Hematopoietic multipotent progenitor cell treated with erythropoietin and hydrocortisone succinate and interleukin-3 and kit ligand, for 8 days (in vitro differentiated cells): ENCODE measurements at places on chromosomes 7 and 10.

DNA sequence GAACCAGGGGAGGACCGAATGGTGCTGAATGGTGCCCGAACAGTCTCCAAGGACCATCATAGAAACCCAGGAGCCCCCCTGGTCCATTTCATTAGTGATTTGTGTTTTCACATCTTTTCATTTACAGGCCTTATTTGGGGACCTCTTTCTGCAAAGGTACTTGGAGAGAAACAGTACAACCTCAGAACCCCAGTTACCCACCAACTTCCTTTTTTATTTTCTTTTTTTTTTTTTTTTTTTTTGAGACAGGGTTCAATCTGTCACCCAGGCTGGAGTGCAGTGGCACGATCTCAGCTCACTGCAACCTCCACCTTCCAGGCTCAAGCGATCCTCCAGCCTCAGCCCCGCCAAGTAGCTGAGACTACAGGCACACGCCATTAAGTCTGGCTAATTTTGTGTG is 13.0 kb upstream of the ELN start:
- no peak for DNase-seq

GRCh38 chr10:63922468-63923284 is 401.5 kb downstream of the REEP3 start:
- DNase-seq, result no peak

- no peak for DNase-seq
Observed at GRCh38 chr7:151415375-151416105, 5.7 kb upstream of the WDR86 start.

DNA sequence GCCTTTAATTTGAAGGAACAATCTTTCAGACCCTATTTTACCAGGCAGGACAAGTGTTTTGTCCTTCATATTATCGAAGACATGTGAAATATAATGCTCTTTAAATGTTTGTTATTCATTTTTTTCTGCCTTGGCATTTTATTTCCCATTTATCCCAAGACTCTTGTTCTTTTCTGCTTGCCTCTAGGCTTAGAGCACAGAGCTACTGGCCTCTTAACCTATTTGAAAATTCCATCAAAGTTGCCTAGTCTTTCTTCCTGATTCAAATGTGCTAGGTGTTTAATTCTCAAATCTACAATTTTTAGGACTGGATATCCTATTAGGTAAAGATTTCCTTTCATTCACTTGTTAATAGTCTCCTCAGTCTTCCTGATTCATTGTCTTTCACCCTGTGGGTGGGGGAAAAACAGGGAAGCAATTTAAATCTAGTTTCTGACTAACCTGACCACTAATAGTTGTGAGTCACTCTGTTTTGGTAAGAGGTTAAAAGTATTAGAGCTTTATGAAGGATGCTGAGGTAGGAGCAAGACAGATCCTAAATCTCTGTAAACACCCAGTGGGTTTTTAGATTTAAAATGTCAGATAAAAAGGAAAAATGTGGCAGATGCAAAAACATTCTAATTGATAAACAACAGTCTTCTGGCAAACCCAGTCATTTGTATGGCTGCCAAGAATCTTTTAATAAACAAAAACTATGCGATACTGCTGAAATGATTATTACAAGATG is 1.5 kb downstream of the LIPK start:
- DNase-seq, result no peak

GRCh38 chr7:2611401-2611800 is 20.4 kb upstream of the TTYH3 start:
- DNase-seq, result no peak

DNA sequence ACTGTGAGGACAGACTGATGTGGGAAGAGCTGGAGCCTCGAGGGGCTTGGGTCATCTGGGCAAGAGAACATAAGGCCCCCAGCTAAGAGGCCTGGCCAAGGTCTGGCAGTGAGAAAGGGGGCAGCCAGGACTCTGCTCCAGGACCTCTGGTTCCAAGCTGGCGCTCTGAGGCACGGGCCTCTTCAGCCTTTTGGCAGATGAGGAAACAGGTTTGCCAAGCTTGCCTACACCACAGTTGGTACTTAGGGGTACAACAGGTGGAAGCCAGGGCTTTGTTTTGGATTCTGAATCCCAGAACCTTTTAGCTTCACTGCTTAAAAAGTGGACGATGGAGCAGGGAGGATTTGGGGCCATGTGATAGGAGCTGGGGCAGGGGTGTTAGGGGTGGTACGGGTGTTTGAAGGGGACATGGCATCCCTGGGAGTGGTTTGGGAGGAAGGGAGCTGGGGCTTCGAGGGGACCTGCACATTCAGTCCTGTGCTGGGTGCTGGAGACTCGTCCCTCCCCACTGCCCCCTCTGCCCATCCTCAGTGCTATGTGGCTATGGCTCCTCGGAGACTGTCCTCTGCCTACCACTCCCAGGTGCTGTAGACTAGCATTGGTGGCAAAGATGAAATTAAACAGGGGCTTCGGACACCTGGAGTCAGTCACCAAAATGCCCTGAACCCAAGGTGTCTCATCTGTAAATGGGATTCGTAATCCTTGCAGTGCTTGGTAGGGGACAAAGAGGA is 30.3 kb downstream of the ZNF775 start:
- DNase-seq, result no peak

- DNase-seq, result no peak
Observed at GRCh38 chr7:45099891-45100760, 11.4 kb upstream of the NACAD start.

- DNase-seq, result peak; percentile 71
Observed at GRCh38 chr7:100583132-100584053, 2.5 kb downstream of the LRCH4 start.

DNA sequence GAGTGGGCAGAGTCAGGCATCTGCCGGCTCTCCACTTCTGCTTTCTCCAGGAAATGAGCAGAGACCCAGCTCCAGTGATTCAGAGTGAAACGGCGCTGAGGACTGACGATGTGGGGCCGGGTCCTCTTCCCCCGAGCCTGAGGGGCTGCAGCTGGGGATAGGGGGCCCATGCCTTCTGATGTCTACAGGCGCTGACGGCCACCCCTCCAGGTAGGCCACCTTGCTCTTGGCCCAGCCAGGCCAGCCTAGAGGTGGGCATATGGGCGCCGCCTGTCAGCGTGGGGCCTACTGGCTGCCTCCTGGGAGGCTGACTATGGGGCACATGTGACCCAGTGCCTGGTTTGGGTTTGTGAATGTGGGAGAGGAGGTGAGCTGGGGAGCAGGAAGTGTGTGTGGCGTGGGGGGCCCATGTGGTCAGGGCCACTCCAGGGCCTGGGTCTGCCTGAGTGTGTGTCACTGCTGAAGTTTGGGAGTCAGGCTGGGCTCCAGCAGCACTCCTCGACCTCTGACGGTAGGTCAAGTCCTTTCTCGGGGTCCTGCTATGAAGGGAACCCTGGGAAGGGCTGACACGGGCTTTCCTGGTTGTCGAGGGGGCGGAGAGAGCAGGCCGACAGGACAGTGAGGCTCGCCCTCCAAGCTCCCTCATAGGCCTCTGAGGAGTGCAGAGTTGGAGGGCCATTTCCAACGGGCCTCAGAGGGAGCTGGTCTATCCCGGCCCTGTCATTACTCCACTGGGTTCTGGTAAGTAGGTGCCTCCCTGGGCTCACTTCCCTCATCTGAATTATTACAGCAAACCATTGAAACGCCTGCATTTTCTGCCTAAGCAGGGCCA is at the start of gene WDFY4:
WDFY4 (plus strand) TSS at position 82 of the 832 bp plus-strand sequence. CDS start 24,860 bp downstream, outside the sequence.
- DNase-seq, result no peak

- DNase-seq, result no peak
Observed at GRCh38 chr7:129222064-129222463, 2.8 kb upstream of the AHCYL2 start.

DNA sequence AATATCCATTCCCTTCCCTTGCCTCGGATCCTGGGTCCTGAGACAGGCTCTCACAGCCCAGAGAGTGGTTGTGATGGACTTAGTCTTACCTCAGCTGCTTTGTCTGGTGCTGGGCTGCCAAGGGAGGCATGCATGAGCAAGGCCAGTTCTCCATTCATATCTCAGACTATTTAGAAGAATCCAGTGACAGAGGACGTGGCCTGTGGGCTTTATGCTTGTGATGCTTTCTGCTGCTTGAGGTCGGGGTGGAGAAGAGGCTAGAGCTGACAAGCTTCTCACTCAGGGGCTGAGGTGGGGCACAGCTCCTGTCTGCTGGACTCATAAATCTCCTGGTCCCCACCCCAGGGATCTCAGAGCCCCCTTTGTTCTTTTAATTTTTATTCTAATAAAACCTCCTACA is 66.8 kb downstream of the DNAJC12 start:
- DNase-seq, result no peak

GRCh38 chr7:2660359-2661095 is 27.5 kb upstream of the AMZ1 start:
- no peak for DNase-seq

DNA sequence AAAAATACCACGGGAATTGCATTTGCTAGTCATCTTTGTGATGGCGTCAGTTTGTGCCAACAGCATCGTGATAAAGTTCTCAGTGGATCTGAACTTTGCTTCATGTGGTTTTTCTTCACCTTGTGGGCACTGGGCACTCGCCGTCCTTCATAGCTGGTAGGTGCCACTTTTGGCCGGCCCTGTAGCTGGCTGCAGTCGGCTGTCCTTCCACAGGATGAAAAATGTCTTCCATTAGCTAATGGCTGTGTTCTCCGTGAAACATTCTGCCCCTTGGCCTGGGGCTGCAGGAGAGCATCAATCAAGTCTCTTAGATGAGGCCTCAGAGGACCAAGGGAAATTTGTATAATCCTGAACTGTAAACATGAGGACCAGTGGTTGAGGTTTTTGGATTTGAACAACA is 145.3 kb downstream of the DYNC1I1 start:
- no peak for DNase-seq

DNA sequence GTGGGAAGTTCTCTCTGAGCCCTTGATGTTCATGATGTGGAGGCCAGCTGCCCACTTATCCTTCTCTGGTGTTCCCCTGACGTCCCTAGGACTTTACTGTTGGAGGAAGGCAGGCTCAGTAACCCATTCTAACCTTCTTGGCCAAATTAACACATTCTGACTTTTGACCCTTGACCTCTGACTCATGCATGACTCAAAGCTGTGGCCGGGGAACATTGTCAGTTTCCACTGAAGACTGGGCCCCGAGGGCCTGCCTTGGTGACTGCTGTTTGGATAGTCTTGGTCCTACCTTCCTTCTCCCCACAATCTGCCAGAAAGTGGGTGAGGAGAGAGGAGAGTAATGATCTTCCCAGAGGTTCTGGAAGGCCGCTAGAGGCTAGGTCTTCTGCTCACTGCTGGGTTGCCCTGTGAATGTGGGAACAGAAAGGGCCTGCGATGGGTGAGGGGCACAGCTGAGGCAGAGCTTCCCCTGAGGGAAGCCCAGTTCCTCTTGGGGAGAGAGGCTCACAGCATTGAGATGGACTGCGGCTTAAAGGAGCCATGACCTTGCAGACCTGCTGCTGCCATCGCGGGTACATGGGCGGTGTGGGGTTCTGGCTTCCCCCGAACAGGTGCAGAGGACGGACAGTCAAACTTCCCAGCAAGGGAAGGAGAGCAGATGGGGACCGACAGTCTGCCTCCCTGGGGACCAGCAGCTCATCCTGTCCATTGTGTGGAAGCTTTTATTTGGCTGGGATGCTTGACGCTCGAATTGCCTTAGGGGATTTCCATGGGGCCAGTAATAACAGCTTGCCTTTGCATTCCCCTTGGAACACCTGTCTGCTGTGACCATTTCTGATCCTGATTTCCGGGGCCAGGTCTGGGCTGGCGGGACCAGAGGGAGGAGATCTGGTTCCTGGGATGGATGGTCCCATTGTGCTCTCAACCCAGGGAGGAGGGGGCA is 43.8 kb downstream of the ADAMTS14 start:
- no peak for DNase-seq

GRCh38 chr7:40629891-40630290 is 495.1 kb downstream of the SUGCT start:
- DNase-seq, result no peak

DNA sequence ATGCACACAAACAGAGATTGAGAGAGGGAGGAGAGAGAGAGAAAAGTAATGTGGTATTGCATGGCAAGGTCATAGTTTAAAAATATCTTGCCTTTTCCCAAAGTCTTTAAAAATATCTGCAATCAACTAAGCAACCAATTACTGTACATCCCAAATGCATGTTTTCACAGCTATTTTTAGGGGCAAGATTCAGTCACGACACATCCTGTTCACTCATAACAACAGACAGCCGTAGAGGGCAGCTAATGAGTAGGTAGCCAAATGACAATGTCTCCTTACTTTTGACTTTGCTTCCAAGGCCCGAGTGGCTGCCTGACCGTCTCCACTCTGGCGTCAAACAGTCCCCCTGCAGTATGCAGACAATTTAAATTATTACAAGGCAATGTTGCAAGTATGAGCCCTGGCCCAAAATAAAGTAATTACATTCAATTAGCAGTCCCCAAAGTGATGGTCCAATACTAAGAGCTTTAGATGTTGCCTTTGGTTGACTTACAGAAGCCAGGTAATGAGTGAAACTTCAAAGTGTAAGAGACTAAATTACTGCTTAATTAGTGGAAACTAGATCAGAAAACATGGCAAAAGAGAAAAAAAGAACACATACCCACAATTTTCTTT is 162.9 kb downstream of the MBL2 start:
- DNase-seq, result no peak

DNA sequence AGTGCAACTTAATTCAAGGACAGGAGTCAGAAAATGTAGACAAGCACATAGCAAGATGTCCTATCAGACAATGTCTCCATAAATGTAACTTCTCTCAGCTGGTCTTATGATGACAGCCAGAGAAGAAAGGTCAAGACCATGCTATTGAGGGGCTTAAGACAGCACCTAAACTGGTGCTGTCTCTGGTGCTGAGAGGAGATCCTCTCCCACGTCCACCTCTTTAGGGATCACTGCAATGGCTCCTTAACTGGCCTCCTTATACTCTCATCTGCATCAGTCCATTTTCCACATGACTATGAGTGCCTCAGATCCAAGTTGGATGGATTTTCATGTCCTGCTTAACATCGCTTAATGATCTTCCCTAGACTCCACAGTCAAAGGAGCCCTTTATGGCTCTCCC is 210.6 kb downstream of the ARL4A start:
- peak; percentile 2 for DNase-seq

- DNase-seq, result no peak
Observed at GRCh38 chr7:91946549-91946948, 5.9 kb downstream of the AKAP9 start.

DNA sequence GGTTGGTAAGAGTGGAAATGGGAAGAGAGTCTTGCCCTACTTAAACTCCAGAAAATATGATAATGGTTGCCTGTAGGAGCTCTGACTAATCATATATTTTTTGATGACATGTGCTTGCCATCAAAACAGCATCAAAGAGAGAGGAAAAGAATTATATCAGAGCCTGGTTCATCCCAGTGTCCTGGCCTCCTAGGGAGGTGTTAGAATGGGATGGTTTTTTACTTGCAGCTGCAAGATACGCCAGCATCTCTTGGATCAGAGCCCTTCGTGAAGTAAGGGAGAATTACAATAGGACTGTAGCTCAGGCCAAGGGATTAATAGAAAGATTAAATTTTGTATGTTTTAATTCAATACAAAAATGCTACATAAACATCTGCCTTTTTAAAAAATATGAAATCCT is 177.6 kb upstream of the HDAC9 start:
- DNase-seq, result no peak
